ENCODE measurements at places on chromosomes 6 and 20. TPM values are rescaled to one million over a fixed set of nuclear protein-coding genes. Genes with fewer than 3 reads are reported as not detected.

Gene RBBP8NL
- total RNA-seq = not detected

Gene PM20D2
- total RNA-seq = 4.9 TPM

Gene SRSF12
- total RNA-seq = 0.45 TPM

Gene IDH3B
- total RNA-seq = 153 TPM

Gene VTA1
- total RNA-seq = 20.5 TPM

Gene HUS1B
- total RNA-seq = 2.8 TPM

Gene CGA
- not detected for total RNA-seq

Gene GID8
- 45.1 TPM for total RNA-seq

Gene NKAIN4
- total RNA-seq = not detected

- no peak for DNase-seq
Measured at GRCh38 chr20:10531848-10532247, 96.7 kb downstream of the SLX4IP start.

GRCh38 chr6:45966340-45966739 is 49.3 kb downstream of the CLIC5 start:
- DNase-seq = no peak

DNA sequence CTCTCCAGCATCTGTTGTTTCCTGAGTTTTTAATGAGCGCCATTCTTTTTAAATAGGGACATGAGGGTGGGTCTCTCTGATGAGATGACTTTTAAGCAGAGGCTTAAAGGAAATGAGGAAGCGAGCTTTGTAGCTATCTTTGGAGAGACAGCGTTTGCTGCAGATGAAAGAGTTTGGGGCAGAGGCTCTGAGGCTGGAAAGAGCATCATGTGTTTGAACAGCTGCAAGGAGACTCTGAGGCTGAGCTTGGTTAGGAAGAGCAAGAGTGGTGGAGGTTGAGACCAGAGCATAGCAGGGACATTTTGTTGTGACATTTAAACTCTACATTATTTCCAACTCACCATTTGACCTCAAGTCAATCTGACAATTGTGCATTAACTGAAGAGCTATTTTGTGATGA is 38.3 kb upstream of the TMX4 start:
- DNase-seq = no peak

DNA sequence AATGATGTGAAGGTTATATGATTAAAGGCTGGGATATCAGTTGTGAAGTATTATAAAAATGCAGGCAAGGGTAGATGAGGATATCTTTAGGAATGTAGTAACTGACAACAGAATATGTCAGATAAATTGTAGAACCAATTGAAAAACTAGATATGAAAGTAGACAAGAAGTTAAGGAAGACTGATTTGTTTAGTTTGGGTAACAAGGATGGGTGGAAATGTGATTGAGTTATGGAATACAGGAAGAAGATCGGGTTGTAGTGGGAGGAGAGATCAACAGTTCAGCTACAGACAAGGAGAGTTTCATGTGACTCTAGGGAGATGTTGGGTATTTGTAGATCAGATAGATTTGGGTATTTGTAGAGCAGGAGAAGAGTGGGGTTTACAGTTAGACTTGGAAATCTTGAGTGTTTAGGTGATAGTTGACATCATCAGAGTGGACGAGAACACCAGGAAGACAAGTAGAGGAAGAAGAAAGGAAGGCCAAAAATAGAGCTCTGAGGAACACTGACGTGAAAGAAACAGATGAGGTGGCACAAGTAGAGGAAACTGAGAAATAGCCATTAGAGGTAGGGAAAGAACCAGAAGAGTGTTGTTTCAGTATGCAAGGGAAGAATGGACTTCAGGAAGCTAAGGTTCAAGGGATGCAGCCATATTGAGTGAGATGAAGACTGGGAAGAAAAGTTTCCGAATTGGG is 12.1 kb upstream of the TSPYL1 start:
- no peak for DNase-seq

GRCh38 chr6:132219901-132220300 is 181.4 kb downstream of the MOXD1 start:
- no peak for DNase-seq

GRCh38 chr6:155090166-155090565 is 95.1 kb downstream of the TIAM2 start:
- no peak for DNase-seq

GRCh38 chr6:149457316-149457884 is 27.4 kb downstream of the ZC3H12D start:
- no peak for DNase-seq

- DNase-seq = no peak
Measured at GRCh38 chr6:28277746-28278145, 3.6 kb upstream of the PGBD1 start.

GRCh38 chr6:132067286-132067685 is 116.1 kb upstream of the CCN2 start:
- no peak for DNase-seq

DNA sequence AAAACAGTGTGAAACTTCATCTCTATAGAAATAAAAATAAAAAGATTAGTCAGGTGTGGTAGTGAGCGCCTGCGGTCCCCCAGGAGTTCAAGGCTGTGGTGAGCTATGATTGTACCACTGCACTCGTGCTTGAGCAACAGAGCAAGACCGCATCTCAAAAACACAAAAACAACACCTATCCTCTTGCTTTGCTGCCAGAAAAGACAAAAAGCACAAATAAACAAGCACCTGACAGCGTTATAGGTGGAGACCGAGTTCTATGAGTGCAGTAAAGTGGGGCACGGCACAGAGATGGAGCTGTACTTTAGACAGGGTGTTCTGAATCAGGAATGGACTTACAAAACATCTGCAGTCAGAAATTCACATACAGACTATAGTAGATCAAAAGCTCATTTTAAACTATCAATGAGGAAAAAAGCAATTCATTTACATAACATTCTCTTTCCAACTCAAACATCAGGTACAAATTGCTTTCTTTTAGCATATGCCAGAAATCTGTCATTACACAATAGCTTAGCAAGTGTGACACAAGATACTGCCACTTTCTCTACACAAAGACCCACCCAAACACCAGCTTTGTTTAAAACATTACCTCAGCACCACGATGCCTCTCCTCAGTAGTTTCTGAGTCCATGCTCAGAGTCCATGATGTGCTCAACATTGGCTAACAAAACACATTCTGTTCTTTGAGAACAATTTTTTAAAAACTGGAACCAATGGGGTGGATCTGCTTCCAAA is 10.1 kb downstream of the EZR start:
- DNase-seq = no peak

Data from natural killer cell (primary cell).